NCI-H82 (cell line): ENCODE measurements at places on chromosomes 6 and 20.

DNA sequence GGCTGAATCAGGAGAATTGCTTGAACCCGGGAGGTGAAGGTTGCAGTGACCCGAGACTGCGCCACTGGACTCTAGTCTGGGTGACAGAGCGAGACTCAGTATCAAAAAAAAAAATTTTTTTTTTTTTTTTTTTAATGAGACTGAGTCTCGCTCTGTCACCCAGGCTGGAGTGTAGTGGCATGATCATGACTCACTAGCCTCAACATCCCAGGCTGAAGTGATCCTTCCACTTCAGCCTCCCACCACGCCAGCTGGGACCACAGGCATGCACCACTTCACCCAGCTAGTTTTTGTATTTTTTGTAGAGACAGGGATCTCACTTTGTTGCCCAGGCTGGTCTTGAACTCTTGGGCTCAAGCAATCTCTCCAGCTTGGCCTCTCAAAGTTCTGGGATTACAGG is 53.3 kb downstream of the MYO6 start:
- no peak for DNase-seq

DNA sequence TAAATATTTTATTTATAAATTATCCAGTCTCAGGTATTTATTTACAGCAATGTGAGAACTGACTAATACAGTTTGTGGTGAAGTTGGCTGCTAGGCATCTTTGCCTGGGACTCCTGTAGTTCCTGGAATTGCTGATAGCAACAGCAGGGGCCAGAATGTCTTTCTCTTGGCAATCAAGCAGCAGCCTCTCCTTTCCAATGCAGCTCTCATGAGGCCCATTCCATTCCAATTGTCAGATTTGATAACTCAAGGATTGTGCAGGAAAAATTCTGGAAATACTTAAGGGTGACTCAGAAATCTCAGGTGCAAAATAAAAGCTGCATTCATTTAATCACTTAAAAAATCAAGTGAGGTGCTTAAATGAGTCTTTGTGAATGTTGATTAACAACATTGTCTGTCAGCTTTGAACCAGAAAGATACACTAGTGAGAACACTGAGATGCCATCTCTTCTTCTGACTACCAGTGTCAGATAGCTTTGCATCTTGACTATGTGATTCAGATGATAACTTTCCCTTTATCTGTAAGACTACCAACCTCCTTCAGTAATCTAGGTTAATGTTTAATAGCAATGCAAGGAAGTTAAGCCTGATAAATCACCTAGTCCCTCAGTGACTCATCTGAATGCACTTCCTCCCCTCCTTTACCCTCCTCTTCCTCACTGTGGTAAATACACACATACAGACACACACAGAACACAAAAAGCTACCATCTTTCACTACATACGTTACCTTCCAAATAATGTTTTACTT is 32.1 kb upstream of the COL21A1 start:
- no peak for DNase-seq

DNA sequence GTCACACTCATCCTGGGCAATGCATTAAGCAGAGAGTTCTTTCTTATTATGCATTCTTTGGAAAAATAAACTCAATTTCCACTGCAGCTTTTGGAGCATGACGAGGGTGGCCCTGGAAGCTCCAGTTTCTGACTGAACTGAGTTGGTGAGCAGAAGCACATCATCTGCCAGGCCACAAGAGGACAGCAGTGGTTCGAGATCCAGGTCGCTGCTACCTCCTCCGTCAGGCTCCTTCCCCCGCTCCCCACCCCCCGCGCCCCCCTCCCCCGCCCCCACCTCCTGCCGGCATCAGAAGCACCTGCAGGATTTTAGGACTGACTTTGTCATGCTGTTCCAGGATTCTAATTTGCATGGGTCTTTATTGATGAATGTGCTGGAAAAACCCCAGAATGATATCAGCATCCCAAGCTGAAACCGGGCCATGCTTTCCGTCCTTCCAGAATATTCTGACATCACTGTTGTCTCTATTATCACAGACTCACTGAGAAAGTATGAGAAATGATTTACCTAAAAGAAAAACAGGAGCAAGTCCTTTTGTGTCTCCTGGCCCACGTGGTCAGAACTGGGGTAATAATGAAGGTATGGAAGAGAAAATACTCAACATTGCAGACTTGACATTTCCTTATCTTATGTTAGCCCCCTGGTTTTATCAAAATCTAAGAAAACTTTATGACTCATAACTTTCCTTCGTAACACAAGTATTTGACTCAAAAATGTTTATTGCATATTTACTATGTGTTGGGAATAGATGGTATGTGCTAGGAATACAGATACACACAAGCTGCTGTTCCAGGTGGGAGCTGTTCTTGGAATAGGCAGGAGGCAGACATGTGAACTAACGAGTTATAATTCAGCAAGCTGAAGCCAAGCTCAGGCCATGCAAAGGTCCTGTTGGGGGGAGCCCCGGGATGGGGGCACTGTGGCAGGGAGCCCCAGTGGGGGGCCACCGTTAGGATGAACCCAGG is 220.2 kb upstream of the EXOC2 start:
- peak; percentile 73 for DNase-seq

DNA sequence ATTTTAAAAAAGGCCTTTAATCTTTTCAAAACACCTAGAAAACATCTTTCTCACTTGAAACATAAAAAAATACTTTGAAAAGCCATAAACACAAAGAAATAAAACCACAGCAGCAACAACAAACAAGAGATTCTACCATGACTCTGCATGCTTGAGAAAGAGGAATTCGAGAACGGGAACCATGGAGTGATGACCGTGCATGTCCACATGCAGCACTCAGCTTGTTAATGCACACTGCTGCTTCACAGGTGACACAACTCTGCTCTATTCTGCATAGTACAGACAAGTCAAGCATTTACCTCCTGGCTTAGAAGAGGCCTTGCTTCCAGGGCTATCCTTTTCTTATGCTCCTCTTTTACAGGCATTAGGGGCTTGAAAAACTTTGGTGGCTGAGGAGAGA is 64.9 kb upstream of the NUP153 start:
- DNase-seq = no peak

DNA sequence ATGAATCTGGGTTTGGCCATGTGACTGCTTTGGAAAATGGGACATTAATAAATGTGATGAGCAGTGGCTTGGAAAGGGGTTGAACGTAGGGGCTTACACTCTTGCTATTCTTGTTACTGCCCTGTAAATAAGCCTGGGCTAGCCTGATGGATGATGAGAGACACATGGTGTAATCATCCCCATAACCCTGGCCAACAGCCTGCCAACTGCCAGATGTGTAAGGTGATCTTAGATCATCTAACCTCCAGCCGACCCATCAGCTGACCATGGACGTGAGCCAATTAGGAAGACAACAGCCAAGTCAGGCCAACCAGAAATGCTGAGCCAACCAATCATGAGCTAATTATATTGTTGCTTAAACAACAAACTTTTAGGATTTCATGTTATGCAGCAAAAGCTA is 25.2 kb downstream of the FBXO30 start:
- peak; percentile 63 for DNase-seq

GRCh38 chr20:52469128-52469527 is 277.5 kb upstream of the ZFP64 start:
- no peak for DNase-seq

- no peak for DNase-seq
Measured at GRCh38 chr20:24729896-24730605, 219.0 kb upstream of the CST7 start.

- no peak for DNase-seq
Measured at GRCh38 chr6:15569035-15569995, 93.5 kb downstream of the DTNBP1 start.

DNA sequence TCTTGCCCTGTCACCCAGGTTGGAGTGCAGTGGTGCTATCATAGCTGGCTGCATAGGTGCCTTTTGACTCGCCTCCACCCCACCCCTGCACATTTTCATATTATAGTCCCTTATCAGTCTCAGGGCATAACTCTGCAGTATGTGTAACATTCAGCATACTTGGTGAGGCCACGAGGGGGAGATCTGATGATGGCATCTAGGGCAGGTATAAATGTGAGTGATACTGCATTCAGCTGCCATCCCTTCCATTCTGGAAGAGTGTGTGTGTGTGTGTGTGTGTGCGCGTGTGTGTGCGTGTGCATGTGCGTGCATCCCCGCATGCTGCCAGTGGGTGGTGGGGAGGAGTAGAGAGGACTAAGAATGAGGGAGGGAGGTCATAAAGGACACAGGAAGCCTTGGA is 81.4 kb downstream of the JARID2 start:
- DNase-seq = peak; percentile 66

GRCh38 chr6:76861403-76861802 is 601.9 kb downstream of the HTR1B start:
- peak; percentile 44 for DNase-seq

DNA sequence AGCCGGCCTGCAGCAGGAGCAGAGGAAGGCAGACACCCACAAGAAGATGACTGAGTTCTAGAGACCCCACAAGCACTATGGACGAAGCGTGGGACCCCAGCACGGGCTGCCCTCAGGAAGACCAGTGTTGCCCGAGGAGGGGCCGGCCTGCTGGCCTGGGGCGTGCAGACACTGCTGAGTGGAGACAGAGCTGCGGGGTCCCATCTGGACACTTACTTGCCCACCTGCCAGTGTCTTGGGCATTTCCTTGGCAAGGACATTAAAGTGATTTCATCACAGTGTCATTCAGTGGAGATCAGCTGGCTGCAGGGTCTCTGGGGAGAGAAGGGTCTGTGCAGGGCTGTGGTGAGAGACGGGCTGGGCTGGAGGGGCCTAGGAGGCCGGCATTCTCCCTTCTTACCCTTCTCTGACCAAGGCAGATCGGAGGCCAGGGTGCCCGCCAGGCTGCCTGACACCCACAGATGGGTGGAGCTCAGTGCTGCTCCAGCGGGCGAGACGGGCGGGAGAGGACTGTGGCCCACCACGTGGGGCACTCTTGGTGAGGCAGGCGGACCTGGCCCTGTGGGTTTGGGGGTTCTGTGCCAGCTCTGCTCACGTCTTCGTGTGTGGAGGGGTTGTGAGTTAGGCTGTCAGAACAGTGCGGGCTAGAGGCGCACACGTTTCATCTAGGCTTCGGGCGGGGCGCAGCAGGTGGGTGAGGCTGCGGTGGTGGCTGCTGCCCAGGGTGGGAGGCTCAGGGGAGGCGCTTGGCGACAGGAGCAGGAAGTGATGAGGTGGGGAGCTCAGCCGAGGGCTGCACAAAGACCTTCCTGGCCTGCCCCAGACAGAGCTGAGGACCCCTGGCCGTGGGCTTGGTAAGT is at the start of gene LIME1:
TSS of gene LIME1 (plus strand) at position 806 of the 860 bp plus-strand sequence. CDS start 886 bp downstream, outside the sequence.
- DNase-seq = no peak

DNA sequence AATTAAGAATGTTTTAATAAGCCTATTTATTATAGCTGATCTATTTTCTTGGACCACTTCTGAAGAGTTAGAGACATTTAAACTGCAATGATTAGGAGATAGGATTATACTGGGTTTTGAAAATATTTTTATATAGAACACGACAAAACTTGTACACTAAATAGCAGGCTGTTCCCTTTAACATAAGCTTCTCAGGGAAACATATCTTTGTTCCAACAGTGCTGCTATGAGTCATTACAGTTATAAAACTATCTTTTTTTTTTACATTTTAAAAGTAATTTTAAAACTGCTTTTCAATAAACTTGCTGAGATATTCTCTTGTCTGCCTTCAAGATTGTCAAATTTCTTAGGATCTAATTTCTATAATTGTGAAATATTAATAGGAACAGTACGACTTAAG is 389.1 kb downstream of the ARHGAP18 start:
- DNase-seq = no peak

GRCh38 chr6:28134716-28135115 is 7.0 kb upstream of the ZKSCAN8 start:
- no peak for DNase-seq

DNA sequence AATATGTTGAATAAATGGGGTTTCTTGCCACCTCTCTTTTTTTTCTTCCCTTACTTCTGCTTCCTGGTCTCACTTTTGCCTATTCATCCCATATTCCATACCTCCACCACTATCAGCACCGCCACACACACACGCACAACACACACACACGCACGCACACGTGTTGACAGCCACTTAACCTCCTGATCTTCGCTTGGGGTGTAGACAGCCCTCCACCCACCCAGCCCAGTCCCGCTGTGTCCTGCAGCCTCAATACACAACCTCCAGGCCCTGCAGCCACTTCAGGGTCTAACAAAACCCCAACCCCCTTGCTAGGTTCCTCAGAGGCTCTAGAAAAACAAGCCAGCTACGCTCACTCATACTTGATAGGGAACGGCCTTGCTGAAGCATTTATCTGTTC is 72.3 kb downstream of the LINC00237 start:
- no peak for DNase-seq

DNA sequence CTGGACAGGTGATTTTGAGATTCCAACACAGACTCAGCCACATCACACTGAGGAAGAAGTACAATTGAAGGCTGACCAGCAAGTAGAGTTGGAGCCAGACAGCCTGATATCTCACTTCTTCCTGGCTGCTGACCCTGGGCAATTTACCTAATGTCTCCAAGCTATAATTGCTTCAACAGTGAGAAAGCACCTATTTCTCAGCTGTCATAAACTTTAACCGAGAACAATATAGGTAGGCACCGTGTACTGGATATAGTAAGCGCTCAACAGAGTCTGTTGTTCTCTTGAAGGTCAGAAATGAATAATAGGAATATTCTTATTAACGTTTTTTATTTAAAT is 28.3 kb downstream of the STX7 start:
- DNase-seq = no peak

DNA sequence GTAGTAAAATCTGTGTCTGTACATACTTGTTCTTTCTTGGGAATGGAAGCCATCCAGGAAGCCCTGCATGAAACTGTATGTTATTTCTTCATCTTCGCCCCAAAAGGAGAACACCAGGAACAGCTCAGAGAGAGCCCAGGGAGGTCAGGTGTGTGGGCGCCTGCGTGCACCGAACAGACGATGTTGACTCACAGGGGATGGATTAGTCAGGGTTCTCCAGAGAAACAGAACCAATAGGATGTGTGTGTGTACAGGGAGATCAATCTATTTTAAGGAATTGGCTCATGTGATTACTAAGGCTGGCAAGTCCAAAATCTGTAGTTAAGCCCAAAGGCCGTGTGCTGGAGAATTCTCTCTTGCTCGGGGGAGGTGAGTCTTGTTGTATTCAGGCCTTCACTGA is 45.7 kb downstream of the RNASET2 start:
- DNase-seq = no peak

GRCh38 chr6:5025911-5026819 is 22.3 kb upstream of the RPP40 start:
- peak; percentile 79 for DNase-seq

DNA sequence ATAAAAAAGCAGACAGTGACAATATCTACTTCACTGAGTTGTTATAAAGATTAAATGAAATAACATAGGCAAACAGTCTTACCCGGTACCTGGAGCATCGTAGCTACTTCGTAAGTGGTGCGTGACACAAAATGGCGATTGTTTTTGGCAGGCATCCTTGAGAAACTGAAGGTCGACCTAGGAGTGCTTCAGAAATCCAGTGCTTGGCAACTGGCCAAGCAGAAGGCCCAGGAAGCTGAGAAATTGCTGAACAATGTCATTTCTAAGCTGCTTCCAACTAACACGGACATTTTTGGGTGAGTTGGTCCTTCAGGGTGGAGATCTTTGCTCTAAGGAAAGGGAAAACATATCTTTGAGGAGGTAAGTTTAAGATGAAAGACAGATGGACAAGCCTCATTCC is 4.8 kb downstream of the BPIFA2 start:
- peak; percentile 38 for DNase-seq

GRCh38 chr20:33853507-33853813 is 42.3 kb downstream of the CHMP4B start:
- DNase-seq = no peak

GRCh38 chr20:21184819-21185218 is 58.9 kb downstream of the KIZ start:
- DNase-seq = no peak
